NCI-H446 (cell line): ENCODE measurements at places on chromosomes 2 and 18.

DNA sequence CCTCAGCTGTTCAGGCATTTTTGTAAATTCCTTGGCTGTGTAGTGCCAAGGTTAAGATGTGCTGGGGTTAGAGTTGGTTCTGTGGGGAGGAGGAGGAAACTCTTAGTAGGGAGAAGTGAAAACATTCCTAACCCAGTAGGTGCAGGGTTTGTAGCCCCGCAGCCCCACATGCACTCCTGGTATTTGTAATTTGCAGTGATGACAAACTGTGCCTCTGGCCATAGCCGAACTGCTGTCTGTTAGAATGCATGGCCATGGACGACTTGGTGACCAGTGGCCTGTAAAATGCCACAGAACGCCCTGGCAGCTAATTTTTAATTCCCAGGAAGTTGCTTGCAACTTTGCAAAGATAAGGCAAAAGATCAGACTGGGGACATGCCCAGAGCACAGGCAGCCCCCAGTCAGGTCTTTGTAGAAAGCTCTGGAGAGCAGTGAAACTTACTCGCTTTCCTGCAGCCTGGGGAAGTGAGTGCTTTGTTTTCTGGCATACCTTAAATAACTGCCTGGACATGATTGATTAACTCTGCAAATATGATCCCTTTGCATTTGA lies 38.4 kb downstream of the LYPD6B start:
- DNase-seq = no peak

DNA sequence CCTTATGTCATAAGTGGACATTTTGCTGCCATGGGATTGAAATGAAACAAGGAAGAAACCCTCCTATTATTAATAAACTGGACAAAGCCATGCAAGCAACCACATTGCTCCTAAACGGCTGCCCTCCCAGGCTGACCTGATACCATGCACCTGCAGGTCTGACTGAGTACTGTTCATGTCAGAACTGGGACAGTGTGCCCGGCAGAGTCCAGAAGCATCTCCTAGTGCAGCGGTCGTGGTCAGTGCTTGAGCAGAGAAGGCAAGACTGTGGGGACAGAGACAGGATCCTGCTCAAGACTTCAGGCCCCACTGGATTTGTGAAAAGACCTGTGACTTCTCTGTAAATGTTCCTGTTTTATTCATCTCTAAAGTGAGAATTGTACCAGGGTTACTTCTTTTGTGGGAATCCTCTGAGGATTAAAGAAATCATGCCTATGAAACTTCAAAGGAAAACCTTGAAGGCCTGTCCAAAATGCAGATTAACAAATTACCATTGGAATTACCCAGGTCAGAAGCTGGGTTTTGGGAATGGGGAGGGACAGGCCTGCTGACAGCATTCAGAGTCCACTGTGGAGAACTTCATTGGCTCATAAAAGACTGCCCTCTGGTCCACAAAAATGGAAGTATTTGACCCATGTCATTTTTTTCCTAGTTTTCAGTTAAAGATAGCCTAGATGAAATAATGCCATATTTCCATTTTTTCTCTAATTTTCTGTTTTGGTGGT lies 13.9 kb downstream of the RNF144A start:
- DNase-seq = no peak

- DNase-seq = no peak
Observed at GRCh38 chr2:70985283-70985688, 6.9 kb downstream of the ANKRD53 start.

GRCh38 chr2:193894081-193894480 lies 1699.3 kb upstream of the TMEFF2 start:
- DNase-seq = no peak

- DNase-seq = no peak
Observed at GRCh38 chr18:37351110-37351509, 214.5 kb downstream of the CELF4 start.

GRCh38 chr2:176169181-176169580 lies 12.1 kb downstream of the HOXD3 start:
- no peak for DNase-seq

DNA sequence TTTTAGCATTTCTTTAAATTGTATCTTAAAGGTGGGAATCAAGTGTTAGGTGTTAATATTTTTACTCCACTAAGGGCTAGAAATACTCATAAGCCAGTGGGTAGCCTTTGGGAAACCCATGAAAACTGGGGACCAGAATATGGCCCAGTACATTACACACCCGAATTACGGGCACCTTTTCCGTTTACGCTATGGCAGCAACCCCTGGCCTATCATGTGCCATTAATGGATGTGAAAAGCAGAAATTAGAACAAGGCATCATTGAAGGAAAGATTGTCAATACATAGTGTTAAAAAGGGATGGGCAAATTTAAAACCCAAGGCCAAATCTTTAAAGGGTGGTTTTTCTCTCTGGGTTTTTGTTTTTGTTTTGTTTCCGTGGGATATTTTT lies 781 bp downstream of the FARP2 start:
- DNase-seq = no peak

DNA sequence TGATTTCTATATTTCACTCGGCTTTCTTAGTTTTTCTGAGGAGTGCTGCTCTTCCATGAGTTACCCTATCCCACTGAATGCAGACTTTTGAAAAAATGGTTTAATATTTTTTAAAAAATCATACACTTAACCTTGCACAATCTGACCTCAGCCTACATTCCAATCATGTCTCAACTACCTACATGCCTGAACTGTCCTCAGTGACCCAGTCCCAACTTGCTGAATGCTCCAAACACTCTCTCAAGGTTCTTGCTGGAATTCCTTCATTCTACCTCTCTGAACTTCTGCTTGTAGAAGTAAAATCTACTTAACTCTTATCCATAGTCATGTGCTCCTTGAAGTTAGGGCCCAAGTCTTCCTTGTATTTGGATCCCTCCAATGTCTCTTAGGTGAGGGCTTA lies 181.6 kb downstream of the XIRP2 start:
- DNase-seq = no peak

GRCh38 chr2:21314322-21314835 lies 190.6 kb downstream of the TDRD15 start:
- no peak for DNase-seq

- DNase-seq = no peak
Observed at GRCh38 chr2:163467251-163467630, 268.6 kb downstream of the FIGN start.

GRCh38 chr18:61019338-61020301 lies 313.6 kb upstream of the CDH20 start:
- DNase-seq = no peak

DNA sequence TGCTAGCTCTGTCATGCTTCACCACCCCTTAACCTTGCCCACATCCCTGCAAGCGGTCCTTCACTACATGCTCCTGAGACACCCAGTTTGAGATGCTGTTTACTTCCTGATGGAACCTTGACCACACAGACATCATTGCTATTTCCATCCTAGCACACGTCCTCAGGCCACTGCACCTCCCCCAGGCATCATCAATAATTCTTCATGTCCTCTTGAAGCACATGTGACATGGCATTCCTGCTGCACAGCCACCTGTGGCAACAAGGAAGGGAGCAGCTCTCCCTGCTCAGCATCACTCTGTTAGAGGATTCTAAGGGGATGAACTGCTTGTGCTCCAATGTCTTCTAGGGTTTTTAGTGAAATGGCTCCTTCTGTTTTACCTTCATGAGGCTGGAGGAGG lies 26.1 kb upstream of the ST3GAL5 start:
- DNase-seq = no peak

DNA sequence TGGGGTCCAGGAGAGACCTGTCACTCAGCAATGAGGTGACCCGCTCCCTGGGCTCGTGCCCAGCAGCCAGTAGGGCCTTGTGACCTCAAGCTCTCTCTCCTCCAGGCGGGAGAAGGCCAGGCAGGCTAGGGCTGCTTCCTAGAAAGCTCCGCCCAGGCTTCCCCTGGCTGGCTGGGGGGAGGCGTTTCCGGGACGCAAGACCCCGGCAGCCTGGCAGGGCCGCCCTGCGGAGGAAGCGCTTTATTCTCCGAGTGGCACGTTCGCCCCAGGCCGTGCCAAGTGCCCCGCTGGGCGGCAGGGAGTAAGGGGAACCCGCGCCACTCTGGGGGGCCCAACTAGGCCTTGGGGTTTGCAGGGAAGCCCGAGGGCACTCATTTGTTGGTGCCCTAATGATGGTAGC lies 21.2 kb upstream of the EPAS1 start:
- DNase-seq = no peak

GRCh38 chr2:152337511-152337903 lies 2.5 kb downstream of the FMNL2 start:
- DNase-seq = no peak

DNA sequence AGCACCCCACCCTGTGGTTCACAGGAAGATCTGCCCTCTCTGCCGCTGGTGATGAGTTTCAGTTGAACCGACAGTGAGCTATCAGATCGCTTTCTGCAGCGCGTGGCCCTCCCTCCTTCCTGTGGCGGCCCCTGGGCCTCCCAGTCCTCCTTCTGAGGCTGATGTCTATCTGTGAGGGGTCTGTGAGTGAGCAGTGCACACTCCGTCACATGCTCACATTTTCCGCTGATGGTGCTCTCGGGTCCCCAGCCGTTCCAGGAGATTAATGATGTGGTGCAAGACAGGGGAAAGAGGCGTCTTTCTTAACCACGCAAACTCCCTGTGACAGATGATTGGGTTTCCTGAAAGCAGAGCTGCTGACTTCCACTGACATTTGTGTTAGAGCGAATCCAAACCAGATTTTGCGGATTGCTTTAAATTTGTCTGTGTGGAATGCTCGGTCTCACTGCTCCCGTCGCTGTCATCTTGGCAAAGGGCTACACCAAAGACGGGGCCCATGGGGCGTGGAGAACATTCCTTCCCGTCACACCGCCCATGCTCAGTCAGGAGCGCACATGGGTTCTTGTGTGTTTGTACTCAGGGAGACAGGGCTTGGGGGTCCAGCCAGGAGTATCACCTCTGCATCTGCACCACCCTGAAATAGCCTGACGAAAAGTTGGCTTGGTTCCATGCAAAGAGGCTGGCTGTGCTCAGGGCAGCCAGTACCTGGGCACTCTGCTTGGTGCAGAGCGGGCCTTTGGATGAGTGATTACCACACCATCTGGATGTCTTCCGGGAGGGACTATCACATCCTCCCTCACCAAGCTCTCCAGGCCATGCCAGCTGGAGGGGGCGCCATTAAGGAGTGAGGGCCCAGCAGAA lies 154.7 kb upstream of the HS6ST1 start:
- DNase-seq = no peak

DNA sequence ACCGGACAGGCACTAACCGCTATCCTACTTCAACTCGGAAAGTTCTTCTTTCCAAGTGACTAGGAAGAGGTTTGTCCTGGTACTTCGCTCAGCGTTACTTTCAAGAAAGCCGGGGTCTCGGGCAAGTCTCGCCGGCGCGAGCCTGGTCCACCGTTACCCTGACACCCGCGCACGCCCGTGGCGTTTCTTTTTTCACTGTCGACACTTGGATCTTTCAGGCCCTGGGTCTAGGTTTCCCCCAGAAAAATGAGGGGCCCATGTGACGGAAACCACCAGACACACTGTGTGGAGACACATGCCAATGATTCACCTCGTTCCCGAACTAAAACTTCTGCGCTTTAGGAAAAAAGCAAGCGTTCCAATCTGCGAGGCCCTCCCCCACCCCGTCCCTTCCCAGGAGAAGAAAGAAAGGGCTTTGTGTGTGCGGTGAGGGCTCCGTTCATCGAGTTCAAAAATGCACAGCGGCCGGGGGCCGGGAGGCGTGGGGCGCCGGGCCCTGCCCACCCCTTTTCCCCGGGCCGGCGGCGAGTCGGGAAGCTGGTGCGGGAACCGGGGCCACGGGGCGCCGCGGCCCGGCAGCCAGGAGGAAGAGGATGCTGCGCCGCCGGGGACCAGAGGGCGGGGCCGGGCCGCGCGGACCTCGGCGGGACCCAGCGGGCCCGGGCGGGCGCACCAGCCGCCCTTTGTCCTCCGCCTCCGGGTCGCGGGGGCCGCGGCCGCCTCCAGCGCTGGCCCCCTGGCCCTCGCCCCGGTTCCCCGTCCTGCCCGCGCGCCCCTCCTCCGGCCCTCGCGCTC lies 2.6 kb downstream of the ZNF521 start:
- no peak for DNase-seq

DNA sequence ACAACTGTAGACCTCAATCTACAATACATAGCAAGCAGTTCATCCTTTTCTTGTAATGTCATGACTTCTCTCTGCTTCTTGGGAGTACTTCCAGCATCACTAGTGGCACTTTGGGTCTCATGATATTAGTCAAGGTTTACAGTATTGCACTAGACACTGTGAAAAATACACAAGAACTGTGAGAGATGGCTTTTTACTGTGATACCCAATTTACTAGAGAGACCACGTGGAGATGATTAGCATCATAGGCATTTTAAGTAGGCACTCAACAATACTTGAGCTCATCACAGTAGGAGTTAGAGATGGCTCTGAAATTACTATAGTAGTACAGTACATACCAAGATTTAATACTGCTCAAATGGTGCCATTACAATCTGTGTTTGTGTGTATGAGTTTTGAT lies 112.8 kb upstream of the EML6 start:
- DNase-seq = no peak

GRCh38 chr18:9647496-9648323 lies 33.4 kb upstream of the PPP4R1 start:
- DNase-seq = no peak

- DNase-seq = no peak
Observed at GRCh38 chr18:79587779-79588635, 91.6 kb upstream of the CTDP1 start.

- no peak for DNase-seq
Observed at GRCh38 chr2:100321179-100321865, 979 bp downstream of the LONRF2 start.

GRCh38 chr2:237583385-237584295 lies 6.9 kb downstream of the RAB17 start:
- DNase-seq = no peak

GRCh38 chr2:85888020-85888683 lies 638 bp downstream of the ST3GAL5 start:
- no peak for DNase-seq

- DNase-seq = no peak
Observed at GRCh38 chr2:229586012-229586411, 128.3 kb downstream of the DNER start.

DNA sequence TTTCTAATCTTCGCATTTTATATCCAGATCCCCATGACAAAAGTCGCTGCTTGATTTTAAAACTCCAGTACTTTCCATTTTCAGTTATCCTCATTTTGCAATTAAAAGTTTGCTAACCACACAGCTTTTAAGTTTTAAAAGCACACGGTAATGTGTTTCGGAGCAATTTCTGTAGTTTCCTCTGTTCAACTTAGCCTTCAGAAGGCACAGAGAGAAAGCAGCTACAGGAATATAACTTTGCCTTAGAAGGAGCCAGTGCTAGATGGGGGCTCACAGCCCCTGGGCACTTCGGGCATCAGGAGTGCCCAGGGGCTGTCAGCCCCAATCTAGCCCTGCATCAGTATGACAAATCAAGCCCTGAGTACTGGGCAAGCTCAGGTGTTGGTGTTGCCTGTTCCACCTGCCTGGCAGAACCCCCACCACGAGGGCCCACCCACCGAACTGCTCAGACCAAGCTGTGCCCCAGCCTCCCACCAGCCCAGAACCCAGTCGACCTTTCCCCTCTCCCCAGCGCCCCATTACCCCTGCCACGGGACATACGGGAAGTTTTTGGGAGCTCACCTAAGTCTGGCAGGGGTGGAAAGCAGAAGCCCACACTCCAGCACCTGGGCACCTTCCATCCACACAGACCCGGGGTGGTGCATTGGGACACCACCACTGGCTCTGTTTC lies 47.3 kb downstream of the TRABD2A start:
- no peak for DNase-seq

GRCh38 chr2:99476629-99477028 lies 13.2 kb downstream of the REV1 start:
- no peak for DNase-seq

- no peak for DNase-seq
Observed at GRCh38 chr2:219469186-219469724, 29.4 kb upstream of the GMPPA start.
